ENCODE measurements at places on chromosomes 5 and 9. TPM values are rescaled to one million over a fixed set of nuclear protein-coding genes. Genes with fewer than 3 reads are reported as not detected.

The GNAQ gene
- 104 TPM for total RNA-seq

The TMEM252 gene
- not detected for total RNA-seq

The INSL4 gene
- total RNA-seq: not detected

The QRFP gene
- not detected for total RNA-seq

The PCDHA1 gene
- 0.09 TPM for total RNA-seq

The CDHR2 gene
- total RNA-seq: not detected
